ENCODE measurements at places on chromosomes 2 and 18. TPM values are rescaled to one million over a fixed set of nuclear protein-coding genes. Genes with fewer than 3 reads are reported as not detected.

Gene TWIST2
- total RNA-seq: 17.4 TPM

Gene L3MBTL4
- not detected for total RNA-seq

Gene SERPINB12
- not detected for total RNA-seq

Gene TEX44
- not detected for total RNA-seq

Gene GALR1
- total RNA-seq: not detected

Gene NCKAP5
- total RNA-seq: 0.90 TPM

Gene DCDC2C
- 0.38 TPM for total RNA-seq

Gene LOXHD1
- total RNA-seq: not detected

Gene CHRND
- total RNA-seq: not detected

Gene SLC5A7
- not detected for total RNA-seq

Gene ATP6V1B1
- 2.7 TPM for total RNA-seq

Gene KIAA2012
- total RNA-seq: not detected

Gene VWC2L
- not detected for total RNA-seq

Gene SFTPB
- total RNA-seq: 0.05 TPM

Gene LONRF2
- 2.6 TPM for total RNA-seq

Gene TMEM18
- 40.8 TPM for total RNA-seq

Gene IL36A
- not detected for total RNA-seq

Gene ZNF516
- 4.0 TPM for total RNA-seq

Gene CYRIA
- total RNA-seq: 0.31 TPM

Gene EFR3B
- 10.1 TPM for total RNA-seq

Gene CFC1
- not detected for total RNA-seq

Gene ASB18
- total RNA-seq: not detected

Gene SERPINB7
- total RNA-seq: 1.7 TPM

Gene NR4A2
- total RNA-seq: 3.0 TPM

Gene FASTKD1
- 18.3 TPM for total RNA-seq

Gene IL36B
- 0.17 TPM for total RNA-seq

Gene SCYGR5
- total RNA-seq: not detected

Gene PRPF40A
- total RNA-seq: 93.4 TPM

Gene STK36
- 12.4 TPM for total RNA-seq

Gene UGT1A10
- not detected for total RNA-seq

Gene CTAGE1
- total RNA-seq: not detected

Gene WDR43
- total RNA-seq: 94.4 TPM

Gene NMUR1
- total RNA-seq: not detected

Gene BUB1
- 44.2 TPM for total RNA-seq

Gene ALLC
- not detected for total RNA-seq

Data from A549 treated with Mapracorat at 1 μM for 4 hours (cell line).